CD4-positive, alpha-beta memory T cell (primary cell): ENCODE measurements at places on chromosomes 5 and 9.

DNA sequence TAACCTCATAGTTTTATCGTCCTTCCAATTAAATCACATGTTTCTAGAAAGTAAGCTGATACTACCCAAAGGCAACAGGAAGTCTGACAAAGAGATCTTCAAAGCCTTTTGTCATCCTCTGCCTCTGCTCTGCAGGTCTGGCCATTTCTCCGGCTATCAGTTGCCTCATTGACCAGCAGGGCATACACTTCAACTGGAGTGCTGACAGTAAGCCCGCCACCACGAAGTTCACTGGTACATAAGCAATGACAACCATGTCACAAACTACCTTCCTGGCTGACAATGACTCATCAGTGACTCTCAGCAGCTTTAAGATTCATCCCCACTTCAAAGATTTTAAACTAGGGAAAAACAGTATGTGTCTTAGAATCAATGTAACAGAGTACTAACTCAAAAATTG, 20.6 kb downstream of the SPTLC1 start:
- DNase-seq, result no peak

DNA sequence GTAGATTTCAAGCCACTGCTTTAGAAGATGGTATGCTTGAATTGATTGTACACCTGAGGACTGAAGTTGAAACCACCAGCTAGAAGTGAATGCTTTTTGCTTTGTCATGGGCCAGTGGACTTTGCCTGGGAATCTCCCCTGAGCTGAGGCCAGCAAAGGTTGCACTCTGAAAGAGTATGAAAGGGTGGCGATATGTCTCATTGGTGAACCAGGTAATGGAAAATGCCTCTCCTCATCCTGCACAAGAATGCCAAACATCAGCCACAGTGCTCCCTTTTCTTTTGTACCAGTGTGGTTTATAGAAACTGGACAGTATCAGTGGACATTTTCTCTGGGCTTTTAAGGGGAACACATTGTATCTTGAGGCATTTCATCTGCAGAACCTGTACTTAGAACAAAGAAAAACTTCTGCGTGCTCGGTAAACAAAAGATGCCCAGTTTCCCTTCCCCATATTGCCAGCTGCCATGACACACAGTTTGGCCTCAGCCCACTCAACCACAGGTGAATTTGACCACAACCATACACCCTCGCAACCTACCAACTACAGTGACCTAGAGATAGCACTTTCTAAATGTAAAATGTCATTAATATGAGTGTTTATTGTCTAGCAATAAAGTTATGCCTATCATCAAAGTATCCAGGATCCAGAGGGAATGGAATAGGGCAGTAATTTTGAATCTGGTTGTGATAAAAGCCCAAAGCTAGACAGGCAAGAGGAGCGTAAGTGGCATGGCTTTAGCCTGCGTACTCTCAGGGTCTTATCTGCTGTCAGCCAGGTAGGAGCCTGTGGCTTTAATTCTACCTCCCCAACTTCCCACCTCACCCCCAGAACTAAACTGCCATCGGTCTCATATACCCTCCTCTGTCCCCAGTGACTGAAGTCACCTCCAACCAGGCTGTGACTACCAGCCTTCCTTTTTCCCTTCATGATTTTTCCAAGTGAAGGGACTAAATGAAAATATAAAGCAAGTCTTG, 79.5 kb upstream of the LHFPL2 start:
- no peak for DNase-seq

DNA sequence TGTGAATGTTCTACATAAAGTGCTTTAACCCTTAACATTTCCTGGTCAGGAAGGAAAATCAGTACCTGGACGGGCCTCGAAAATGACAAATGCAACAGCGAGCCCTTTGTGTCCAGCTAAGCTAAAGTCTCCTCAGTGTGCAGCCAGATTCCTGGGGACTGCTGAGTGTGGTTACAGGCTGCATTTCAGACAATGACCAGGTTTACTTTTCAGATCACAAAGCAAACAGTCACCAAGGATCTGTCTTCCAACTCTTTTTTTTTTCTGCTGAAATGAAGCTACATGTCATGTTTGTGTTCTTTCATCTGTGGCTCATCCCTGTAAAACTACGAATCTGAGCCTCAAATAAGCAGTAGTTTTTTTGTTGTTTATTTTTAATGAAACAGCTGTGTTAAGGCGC, 20.8 kb downstream of the SLC46A2 start:
- no peak for DNase-seq

DNA sequence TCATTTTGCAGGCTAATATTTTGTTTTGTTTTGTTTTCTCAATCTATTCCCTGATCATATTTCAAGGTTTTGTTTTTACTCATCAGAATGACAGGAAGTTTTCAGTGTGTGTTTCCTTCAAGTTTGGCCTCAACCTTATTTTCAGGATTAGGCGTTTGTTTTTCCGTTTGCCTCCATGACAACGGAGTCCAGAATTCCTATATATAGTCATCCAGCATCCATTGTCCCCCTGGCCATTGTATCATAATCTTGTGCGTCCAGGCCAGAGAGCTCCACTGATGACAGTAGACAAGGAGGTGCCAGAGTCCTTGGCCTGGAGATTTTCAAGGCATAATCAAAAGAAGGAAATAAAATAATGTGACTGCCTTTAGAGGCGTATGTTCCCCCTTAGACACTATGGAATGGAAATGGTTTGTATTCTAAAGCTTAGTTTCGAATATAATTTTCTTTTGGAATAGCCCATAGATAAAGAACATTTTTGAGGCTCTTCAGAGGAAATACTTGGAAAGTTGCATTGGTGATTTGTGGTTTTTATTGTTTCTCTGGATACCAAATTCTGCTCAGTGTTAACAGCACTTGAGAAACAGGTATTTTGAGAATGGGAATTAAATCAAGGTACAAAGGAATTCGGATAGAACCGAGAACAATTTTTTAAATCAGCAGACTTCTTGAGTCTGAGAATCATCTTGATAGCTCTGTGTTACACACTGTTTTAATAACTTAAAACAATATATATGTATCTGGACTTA, 99.8 kb downstream of the ZNF462 start:
- DNase-seq, result no peak

GRCh38 chr5:53994148-53994547, 316.2 kb downstream of the ARL15 start:
- DNase-seq, result no peak

- DNase-seq, result no peak
Observed at GRCh38 chr9:33645706-33646105, 121.7 kb downstream of the ANKRD18B start.

- DNase-seq, result no peak
Observed at GRCh38 chr5:116573702-116574366, 789 bp downstream of the SEMA6A start.

DNA sequence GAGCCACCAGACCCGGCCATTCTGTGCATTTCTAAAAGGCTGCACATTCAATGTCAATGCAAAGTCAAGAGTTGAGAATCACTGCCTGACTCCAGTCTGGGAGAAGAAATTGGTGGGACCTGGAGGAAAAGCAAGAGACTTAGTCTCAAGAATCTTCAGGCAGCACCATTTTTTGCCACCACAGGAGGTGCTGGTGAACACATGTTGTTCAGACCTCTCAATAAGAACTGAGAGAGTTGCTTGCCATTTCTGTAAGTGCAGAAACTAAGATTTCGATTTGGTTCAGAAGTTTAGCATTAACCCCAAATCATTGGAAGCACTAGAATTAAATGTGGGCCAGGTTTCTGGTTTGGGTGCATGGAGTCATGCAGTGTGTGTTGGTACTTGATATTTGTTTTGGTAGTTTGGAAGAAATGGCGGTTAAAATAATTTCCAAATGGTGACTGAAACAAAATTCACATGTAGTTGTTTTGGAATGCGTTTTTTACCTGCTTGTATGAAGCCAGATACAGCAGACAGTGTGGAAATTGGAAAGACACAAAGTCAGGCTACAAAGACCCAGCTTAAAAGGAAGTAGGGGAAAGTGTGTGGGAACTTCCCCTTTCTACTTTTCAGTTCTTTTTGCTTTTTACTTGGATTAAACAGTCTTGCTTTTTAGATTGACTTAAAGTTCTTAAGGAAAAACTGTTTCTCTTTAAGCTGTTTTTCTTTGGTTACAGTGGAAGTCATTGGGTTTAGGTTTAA, 20.4 kb downstream of the PDE8B start:
- DNase-seq, result no peak

- no peak for DNase-seq
Observed at GRCh38 chr9:3931996-3932906, 367.6 kb downstream of the GLIS3 start.

- DNase-seq, result no peak
Observed at GRCh38 chr5:33023649-33024048, 312.5 kb downstream of the NPR3 start.

- DNase-seq, result peak; percentile 67
Observed at GRCh38 chr5:72231991-72232703, 87.9 kb downstream of the MRPS27 start.

GRCh38 chr9:3181049-3181953, 337.4 kb upstream of the PUM3 start:
- DNase-seq, result peak; percentile 26

- no peak for DNase-seq
Observed at GRCh38 chr5:7412409-7412808, 16.5 kb downstream of the ADCY2 start.

DNA sequence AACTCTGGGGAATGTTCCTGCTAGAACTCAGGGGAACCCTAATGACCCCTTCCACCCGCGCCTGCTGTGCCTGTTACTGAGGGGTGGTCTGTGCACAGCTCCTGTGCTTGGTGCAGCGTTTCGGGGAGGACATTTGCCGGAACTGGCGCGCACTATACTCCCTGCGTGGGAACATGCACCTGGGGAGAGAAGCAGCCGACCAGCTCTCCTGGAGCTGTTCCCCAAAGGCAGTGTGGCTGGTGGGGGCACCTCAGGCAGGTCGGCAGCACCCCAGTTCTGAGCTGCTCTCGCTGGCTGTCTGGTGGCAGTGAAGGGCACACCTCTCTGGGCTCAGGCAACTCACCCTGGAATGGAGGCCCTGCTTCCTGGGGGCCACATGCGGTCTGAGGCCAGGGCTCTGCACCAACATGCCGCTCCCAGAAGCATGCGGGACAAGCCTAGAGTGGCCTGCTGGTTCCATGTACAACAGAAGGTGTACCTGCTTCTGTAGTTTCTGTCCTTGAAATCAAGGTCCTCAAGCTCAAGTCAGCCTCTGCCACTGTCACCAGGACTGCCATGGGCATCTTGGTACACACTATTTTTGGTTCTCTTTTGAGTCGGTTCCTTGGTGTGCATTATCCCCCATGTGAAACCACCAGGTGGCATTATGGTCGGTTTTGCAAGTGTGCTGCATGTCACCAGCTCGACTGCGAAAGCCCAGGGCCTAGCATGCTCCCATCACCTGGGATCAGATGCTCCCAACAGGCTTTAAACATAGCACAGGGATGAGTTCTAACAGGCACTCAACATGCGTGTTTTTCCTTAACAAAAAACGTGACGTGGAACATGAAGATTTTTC, 7.8 kb upstream of the MRNIP start:
- no peak for DNase-seq

DNA sequence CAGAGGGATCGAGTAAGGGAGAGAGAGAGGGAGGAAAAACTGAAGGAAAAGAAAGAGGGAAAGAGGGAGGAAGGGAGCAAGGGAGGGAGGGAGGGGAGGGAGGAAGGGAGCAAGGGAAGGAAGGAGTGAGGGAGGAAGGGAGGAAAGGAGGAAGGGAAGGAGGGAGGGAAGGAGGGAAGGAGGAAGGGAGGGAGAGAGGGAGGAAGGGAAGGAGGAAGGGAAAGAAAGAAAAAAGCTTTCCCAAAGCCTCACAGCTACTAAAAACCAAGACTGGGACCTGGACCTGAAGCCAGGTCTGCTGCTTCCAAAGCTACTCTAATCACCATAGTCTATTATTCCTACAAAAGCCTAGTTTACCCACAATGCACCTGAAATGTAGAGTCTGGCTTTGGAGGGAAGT, 259.8 kb upstream of the WWC1 start:
- DNase-seq, result no peak

- no peak for DNase-seq
Observed at GRCh38 chr5:133977161-133977787, 8.8 kb upstream of the C5orf15 start.

DNA sequence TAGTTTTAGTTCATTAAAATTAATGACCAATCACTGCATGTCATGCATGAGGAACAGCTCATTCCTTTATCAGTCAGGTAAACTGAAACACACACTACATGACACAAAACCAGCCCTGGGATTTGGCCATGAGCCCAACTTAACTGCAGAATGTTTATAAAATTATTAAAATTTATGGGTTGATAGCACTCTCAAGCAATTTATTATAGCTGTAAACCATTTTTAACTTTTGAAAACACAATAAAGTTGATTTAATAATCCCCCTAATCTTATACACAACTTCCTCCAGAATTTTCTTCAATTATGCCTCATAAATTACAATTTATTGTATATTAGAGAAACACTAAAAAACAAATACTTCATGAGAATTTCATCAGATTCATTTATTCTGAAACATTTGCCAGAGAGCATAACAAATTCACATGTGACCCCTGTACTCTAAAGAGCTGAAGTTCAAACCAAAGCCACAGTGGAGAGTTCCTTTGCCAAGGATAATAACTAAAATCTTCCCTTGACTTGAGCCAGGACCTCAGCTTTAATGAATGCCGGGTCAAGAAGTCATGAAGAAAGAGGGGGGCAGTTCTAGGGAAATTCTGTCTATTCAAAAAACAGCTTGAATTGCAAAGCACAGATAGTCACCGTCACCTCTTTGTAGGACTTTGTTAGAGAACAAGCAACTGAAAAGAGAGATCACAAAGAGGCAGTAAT, 763.7 kb upstream of the GRAMD2B start:
- DNase-seq, result no peak

- no peak for DNase-seq
Observed at GRCh38 chr5:31886206-31886605, 247.3 kb downstream of the PDZD2 start.

DNA sequence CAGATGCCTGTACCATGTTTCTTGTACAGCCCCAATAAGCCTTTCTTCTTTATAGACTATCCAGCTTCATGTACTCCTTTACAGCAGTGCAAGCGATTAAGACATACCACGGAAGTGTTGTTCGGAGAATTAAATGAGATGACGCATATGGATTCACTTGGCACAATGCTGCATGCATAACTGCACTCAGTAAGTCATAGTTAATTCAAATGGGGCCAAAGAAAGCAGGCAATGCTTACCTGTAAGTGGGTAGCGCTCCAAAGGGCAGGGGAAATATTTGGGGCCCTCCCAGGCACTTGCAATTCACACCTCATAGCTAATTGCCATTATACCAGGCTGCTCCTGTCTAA, 7.7 kb upstream of the ADRA1B start:
- no peak for DNase-seq

DNA sequence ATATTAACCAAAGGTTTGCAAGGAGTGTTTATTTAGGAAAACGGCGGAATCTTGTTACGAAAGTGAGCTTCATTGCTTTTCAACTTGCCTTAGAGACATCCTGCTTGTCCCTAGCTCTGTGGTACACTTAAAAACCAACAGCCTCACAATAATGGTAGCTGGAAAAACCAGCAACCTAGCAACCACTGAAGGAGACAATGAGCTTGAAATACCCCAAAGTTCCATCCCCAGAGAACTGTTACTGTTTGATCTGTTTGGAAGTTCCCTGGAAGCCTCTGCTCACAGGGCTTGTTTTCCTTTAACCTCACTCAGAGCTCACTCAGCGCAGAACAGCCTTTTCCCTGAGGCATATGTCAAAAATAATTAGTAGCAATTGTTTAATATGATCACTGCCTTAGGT, 43.2 kb downstream of the SH3TC2 start:
- no peak for DNase-seq
